ENCODE measurements at places on chromosomes 5 and 9.

- DNase-seq, result no peak
Measured at GRCh38 chr5:145521066-145521465, 314.1 kb downstream of the PRELID2 start.

GRCh38 chr9:135698236-135698635 lies 1.0 kb downstream of the SOHLH1 start:
- DNase-seq, result no peak

DNA sequence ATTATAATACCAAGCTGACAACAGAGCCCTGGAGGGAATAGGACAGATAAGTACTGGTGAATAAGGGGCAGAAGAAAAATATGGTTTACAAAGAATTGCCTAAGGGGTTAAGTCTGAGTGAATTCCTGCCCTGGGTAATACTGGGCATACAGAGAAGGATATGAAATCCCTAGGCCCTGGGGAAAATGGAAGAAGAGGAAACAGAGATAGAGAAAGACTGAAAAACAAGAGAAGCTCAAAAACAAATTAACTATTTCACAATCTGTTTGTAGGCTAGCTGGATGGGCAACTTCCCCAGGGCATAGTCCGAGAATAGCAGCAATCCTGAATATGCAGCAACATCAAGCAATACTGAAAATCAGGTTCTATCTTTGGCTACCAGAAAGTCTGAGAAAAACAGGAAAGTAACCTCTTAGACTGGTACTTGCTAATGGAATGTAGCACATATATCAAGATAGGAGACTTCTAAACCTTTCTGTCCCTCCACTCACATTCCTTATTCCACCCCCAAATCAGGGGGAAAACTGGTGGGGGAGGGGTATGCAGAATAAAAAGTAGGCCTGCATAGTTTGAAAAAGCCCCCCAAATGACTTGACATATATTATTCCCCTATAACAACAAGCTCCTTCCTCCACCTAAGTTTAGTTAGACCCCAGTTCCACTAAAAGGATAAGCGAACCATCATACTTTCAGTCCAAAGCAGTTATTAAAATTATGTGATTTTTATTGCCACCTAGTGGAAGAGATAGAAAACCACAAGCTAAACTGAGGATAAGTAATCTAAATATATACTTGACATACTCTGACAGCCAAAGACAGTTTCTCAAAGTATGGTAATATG lies 20.6 kb downstream of the SLC38A9 start:
- DNase-seq, result peak; percentile 10

DNA sequence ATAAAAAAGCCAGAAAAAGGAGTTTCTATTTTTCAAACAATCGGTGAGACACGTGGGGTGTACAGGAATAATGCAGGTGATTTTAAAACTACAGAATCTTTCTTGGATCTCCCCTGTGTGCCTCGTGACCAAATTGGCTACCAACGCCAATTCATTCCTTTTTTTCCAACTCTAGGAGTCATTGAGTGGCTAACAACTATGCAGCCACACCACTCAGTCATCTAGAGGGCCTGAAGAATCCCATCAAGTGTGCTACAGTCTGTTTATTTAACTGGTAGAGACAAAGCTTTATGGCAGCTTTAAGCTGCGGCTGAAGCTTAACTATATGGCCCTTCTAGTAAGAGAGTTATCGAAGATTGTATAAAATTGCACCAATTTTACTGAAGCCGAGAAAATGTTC lies 113.1 kb upstream of the NIPBL start:
- no peak for DNase-seq

DNA sequence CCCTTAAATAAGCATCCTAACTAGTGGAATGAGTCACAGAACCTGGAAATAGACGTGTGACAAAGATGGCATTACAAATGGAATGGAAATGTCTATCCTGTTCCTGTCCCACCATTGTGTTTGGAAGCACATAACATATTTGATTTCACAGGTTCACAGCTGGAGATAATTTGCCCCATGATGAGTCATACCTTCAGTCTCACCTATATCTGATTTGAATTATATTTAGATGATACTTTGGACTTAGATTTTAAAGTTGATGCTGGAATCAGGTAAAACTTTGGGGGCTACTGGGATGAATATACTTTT lies 92.5 kb downstream of the CEMIP2 start:
- DNase-seq, result no peak

DNA sequence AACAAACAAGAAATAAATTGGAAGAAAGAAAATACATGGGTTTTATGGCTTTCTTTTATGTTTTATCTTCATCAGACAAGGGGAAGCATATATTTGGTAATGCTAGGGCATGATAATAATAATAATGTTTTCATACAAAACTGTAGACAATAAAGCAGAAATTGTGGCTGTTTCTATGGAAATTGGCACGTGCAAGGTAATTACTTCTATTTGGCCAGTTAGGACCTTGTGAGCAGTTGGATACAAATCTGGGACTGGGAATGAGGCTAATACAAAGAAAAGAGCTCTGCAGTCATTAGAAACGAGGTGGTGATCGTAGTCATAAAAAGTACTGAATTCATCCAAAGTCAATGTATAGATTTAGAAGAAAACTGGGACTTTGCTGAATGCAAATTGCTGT lies 233.6 kb downstream of the EFNA5 start:
- DNase-seq, result no peak

DNA sequence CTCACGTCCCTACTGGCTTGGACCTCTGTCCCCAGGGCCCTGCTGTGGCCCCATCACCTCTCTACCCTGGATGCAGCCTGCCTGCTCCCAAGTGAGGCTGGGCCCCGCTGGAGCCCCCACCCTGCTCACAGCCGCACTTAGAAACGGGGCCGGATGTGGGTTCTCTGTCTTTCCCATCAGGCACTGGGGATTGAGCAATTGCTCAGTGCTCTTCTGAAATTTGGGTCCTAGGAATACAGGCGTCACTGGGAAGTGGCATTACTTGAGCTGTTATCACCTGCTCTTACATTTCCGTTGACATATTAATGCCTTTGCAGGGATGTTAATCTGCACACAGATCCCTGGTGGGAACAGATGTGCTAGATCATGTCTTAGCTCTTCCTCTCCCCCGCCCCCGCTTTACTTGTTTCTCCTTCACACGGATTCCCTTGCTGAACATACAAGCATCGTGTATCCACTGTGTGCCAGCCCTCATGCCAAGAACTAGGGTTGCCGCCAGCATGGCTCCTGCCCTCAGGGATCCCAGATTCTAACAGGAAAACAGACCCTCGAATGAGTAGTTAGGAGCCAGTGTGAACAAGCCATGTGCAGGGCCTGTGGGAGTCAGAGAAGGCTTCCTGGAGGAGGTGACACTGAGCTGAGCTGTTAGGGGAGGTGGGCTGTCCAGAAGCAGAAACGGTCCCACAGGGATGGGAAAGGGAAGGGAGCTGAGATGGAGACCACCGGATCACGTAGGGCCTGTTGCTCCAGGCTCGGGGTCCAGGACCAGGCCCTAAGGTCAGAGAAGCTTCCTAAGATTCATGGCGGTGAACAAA lies 65.1 kb downstream of the NEK6 start:
- DNase-seq, result no peak

- DNase-seq, result no peak
Measured at GRCh38 chr9:73701415-73702057, 549.9 kb downstream of the ANXA1 start.

DNA sequence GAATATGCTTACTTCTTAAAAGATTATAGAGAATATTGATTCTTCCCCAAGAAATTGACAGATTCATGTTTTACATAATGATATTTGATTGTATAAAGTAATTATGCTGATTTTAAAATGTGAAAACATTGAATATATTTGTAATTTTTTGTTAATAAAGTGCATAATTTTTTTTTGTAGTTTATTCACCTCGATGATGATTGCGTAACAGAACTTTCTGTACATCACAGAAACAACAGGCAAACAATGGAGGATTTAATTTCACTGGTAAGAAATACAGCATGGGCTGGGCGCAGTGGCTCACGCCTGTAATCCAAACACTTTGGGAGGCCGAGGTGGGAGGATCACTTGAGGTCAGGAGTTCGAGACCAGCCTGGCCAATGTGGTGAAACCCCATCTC lies 70.1 kb downstream of the MELK start:
- no peak for DNase-seq

DNA sequence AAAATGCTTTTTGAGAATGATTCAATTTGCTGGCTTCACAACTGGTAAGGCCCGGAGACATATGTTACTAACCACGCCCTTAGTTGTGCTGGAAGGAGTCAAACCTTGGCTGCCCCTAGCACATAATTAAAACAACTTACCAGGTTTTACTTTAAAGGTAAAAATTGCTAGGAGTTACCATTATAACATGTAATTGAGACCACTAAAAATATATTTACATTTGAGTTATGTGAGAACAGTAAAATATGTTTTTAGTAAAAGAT lies 435.6 kb upstream of the CDH9 start:
- no peak for DNase-seq

Data from CD8-positive, alpha-beta memory T cell (primary cell).